ENCODE measurements at places on chromosomes 13 and 19.

DNA sequence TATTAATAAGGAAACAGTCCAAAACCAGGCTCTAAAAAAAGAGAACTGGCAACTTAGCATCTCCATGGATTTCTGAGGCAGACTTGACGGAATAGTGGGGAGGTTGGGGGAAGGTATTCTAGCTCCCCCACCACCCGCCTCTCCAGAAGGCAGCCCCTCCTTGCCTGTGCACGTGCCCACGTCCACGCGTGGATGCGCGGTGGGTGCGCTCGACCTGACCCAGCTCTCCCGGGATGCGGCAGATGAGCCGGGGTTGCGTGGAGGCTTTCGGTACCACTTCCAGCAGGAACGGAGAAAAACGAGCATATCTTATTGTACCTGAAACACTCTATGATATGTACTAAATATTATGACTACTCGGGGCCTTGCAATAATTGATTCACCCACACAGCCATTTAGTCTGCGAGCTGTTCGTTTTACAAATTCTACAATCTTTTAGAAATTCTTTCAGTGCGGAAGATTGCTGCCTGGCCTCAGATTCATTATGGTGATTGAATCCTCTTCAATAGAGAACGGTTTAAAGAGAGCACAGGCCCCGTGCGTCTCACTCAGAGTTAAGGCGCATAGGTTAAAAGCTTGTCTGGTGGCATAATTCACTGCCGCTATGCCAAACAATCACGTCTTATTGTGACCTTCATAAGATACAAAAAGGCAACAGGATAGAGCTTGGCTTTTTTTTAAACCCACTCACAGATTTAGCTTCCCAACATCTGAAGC lies 117.9 kb downstream of the URI1 start:
- no peak for DNase-seq

GRCh38 chr13:49457221-49457620 lies 13.1 kb downstream of the SETDB2 start:
- peak; percentile 58 for DNase-seq

DNA sequence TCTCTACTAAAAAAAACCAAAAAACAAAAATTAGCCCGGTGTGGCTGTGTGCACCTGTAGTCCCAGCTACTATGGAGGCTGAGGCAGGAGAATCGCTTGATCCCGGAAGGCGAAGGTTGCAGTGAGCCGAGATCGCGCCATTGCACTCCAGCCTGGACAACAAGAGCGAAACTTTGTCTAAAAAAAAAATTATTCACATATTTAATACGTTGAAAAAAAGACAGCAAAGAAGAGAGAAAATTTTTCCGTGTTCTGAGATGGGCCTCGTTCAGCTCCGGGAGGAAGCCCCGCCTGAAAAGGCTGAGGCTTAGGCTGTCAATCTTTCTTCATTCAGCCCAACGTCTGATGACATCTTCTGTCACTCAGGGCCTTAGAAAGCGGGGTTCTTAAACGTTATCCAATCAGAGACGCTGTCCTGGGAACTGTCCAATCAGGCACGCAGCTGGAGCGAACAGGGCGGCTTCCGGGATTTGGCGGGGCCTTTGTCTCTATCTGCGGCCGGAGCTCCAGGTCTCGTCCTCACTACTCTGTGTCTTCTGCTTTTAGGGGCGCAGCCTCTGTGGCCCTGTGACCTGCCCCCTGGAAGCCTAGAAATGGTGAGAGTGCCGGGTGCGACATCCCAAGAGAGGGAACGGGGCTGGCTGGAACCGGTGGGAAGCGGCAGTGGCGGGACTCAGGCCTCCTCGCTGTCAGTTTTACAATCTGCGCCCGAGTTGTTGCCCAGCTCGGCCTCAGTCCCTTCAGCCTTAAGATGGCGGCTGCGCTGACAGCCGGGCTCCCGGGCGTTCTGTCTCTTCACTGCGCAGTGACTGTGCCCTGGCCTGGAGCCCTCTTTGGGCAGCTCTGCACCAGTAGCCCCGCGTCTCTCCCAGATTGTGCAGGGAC lies at the start of gene ZNF726:
ZNF726 (plus strand) TSS at position 485 of the 885 bp plus-strand sequence; CDS start at position 594, 109 bp downstream.
- DNase-seq: peak; percentile 96

GRCh38 chr19:29610213-29610573 lies 4.1 kb downstream of the POP4 start:
- DNase-seq: no peak

- no peak for DNase-seq
These were observed 762.1 kb upstream of the ARGLU1 start for GRCh38 chr13:107329991-107330390.

DNA sequence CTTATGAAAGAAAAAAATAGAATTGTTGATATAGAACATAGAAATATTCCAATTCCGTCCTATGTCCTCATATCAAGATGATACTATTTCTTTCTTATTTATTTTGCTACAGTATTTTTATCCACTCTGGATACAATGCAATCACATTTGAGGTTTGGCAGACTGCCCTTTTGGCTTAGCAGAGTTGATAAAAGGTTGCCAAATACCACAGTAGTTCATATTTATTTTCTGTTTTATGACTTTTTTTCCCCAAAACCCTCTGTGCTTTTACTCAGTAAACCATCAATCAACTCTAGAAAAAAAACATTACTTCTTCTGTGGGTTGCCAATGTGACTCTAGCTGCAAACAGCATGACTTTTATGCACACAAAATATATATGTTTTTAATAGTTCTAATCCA lies 424.5 kb downstream of the PCDH9 start:
- peak; percentile 7 for DNase-seq

GRCh38 chr19:52724701-52725514 lies 9.9 kb downstream of the ZNF611 start:
- no peak for DNase-seq

DNA sequence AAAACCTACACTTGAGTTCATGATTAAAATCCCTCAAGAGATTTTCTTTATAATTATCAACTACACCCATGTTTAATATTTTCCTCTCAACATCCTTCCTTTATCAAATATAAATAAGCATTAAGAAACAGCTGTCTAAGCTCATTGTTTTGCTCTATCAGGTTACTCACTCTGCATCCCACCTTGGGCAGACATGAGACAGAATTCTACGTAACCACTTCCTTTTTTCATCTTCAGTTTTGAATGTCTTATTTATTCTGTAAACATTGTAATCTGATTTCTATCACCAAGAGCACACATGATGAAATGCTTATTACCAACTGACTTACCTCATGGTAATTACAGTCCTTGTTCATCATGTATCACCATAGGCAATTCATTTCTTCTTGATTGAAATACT lies 1256.6 kb upstream of the ATXN8OS start:
- DNase-seq: no peak

DNA sequence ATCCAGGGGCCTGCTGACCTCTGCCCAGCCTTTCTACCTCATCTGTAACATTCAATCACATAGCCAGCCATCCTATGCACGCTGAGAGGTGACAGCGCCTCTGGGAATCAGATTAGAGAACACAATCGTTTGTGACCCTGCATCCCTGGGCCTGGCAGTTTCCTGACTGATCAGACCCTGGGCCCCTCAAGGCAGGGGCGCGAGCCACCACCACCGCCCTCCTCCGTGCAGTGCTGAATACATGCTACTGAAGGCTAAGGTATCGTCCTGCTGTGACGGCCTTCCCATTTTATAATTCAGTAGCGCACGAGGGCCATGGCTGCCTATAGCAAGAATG lies 1.3 kb downstream of the TMTC4 start:
- DNase-seq: no peak

DNA sequence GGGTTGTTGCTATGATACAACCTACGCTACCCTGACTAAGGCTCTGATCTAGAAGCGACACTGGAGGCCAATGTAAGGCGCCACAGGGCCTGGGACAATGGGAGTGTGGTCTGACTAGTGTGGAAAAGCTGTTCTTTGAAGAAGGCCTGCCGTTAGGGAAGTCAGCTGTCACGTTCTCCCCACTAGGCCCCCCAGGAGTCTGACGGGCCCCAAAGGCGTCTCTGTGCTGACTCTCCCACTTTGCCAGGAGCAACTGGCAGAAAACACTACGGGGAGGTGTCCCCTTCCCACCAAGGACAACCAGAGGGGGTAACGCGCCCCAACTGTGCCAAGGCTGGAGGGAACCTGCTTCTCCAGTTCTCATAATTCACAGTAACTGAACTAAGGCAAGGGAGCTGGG lies 25.3 kb upstream of the EIF3G start:
- DNase-seq: no peak

GRCh38 chr19:32852216-32852615 lies 17.4 kb downstream of the SLC7A9 start:
- no peak for DNase-seq

- no peak for DNase-seq
These were observed 27.4 kb upstream of the SIAH3 start for GRCh38 chr13:45878966-45879365.

GRCh38 chr19:2308114-2308556 lies at the start of gene LINGO3:
Gene LINGO3 (minus strand): TSS chr19:2308154. CDS start chr19:2291776, 16,378 bp downstream.
- DNase-seq: no peak

- no peak for DNase-seq
These were observed at the start of gene SERTM1 for GRCh38 chr13:36673838-36674326. Gene SERTM1 (plus strand): TSS chr13:36674020. CDS start chr13:36695079, 21,059 bp downstream.

- no peak for DNase-seq
These were observed 5.8 kb downstream of the LIM2 start for GRCh38 chr19:51382004-51382403.

DNA sequence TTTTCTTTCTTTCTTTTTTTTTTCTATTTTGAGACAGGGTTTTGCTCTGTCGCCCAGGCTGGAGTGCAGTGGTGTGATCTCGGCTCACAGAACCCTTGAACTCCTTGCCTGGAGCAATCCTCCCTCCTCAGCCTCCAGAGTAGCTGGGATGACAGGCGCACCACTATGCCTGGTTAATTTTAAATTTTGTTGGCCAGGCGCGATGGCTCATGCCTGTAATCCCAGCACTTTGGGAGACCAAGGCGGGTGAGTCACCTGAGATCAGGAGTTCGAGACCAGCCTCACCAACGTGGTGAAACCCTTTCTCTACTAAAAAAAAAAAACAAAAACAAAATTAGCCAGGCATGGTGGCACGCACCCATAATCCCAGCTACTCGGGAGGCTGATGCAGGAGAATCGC lies 8.7 kb upstream of the SBNO2 start:
- DNase-seq: no peak

- peak; percentile 63 for DNase-seq
These were observed 9.1 kb upstream of the PNMA8A start for GRCh38 chr19:46480415-46480814.

- DNase-seq: peak; percentile 73
These were observed 7.4 kb downstream of the RABAC1 start for GRCh38 chr19:41951686-41952172.

DNA sequence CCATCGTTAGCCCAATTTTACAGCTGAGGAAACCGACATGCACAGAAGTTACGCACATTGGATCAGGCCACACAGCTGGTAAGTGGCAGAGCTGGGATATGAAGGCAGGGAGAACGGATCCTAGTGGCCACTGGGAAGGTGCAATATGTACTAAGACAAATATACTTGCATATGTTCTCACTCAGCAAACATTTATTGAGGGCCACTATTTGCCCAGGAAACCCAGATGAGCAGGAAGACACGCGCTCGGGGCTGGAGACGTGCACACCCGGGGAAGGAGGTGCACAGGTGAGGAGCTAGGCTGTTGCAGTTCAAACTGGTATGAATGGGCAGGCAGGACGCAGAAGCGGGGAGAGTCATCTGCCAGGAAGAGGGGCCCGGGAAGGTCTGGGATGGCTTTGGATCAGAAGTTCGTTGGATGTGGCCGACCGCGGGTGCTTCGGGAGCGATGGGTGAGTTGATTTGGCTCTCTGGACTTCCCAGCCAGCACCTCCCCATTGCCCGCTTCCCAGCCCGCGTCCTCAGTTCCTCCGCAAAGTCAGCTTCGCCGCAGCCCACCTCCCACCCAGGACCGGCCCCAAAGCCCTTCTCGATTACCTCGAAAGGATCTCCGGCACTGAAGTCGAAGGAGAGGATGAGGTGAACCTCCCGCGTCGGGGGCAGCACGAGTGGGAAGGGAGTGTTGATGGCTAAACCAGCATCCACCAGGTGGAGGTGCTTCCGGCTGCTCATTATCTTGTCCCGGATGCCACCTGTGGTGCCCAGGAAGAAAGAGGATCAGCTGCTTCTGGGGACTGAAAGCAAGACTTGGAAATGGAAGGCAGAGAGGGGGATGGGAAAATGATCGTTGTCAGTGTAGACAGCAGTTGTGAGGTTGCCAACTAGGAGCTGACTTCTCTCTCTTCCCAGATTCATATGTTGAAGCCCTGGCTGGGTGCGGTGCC lies 17.8 kb upstream of the CABP5 start:
- no peak for DNase-seq

DNA sequence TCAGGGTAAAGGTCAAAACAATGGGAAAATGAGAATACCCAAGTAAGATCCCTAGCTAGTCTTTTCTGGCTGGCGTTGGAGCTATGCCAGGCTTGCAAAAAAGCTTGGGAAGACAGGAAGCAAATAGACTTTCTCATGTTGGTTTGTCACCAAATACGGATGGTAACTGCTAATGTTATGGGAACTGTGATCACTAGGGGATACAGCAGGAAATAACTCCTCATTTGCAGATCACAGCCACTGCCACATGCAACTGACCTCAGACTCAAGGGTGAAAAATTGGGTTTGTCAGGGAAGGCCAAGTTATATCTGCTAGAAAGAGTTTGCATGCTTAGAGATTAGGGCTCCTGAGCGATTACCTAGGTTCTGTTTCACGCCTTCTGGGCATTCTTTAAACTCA lies 162.9 kb downstream of the NHLRC3 start:
- peak; percentile 1 for DNase-seq

DNA sequence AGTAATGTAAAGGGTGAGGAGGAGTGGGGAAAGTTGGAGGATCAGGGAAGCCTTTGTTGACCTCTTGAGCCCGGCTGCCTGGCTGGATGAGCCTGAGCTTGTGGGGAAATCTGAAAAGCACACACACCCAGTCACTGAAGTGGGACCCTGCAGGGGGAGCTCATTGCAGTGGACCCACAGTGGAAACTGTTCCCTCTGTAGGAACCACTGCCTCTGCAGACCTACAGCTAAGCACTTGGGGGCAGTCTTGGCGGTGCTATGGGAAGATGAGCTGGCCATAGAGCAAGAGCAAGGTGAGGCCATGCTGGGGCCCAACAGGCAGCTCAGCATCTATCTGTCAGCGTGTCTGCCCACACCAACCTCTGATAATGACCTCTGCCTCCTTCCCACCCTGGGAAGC lies 294.8 kb downstream of the TSHZ3 start:
- DNase-seq: peak; percentile 78

GRCh38 chr19:23281663-23282276 lies 31.6 kb upstream of the ZNF724 start:
- DNase-seq: no peak

DNA sequence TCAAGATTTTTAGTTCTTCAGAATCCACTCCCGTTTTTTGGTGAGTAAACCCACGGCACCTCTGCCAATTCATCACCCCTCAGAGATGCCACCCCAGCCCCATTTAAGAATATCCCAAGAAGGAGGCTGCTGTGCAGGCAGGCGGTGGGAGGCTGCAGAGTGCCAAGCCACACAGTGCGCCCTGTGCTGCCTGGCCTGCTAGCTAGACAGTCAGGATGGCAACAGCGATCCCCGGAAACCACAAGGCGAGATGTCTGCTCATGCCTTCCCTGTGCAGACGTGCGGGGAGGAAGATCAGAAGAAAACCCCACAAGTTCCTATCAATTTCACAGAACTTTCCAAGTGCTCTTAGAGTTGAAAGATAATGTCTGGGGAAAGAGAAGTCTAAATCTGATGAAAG lies 64.8 kb upstream of the GPR183 start:
- DNase-seq: no peak

Measured in EH (cell line).